ENCODE measurements at places on chromosomes 2 and 18.

GRCh38 chr2:224645722-224646121 is 60.6 kb upstream of the CUL3 start:
- DNase-seq: peak; percentile 57

DNA sequence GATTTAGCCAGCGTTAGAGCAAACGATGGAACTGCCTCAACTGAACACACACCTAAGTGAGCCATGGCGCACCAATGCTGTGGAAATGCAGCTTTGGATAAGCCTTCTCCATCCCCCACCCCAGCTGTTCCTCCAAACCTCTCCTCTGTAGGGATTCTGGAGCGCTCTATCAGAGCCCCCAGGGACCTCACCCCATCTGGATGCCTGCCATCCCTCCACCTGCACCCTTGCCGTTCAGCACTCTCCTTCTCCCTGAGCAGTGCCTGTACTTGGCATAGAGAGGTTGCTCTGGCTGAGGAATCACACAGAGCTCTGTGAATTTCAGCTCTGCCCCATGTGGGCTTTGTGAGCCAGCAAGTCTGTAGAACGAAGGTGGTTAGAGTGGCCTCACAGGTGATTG is 42.8 kb upstream of the INHBB start:
- DNase-seq: no peak

DNA sequence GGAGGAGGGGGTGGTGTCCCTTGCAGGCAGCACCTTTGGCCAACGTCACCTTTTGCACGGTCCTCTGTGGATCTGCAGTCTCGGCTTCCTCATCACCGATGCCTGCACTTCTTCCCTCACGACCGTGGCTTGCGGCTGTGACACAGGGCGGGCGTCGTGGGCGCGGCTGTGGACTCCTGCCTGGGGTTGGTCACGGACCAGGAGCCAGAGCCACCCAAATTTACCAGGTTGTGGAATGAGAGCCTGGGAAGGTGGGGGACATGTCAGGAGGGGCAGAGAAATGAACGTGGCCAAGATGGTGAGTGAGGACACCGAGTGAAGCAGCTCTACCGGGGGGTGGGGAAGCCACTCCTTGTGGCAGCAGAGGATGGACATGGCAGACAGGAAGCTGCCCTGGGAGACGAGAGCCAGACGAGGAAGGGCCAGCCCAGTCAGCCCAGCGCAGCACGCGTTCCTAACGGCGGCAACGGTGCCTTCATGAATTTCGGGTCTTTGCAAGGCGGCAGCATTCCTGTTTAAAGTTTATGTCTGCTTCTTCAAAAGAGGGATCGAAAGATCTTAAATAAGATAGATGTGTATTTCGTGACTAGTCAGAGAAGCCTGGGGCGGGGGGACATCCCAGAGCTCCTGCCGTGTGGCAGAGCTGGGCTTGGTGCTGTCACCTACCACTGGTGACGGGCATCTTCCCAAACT is 84.2 kb downstream of the LRRFIP1 start:
- no peak for DNase-seq

DNA sequence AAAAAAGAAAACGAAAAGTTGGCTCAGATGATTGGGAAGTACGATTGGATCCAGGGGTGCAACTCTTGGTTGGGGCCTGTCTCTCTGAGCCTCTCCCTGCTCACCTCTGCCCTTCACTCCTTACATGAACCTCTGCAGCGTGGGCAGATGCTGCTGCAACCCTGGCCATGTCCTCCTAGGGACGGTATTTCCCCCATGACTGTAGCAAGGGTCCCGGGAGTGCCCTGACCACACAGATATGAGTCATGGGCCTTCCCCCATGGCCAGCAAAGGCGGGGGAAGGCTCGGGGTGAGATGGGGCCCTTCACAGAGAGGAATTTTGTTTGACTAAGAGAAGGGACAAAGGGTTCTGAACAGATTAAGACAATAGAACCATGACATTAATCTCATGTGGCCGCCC is 129.0 kb downstream of the NCK2 start:
- no peak for DNase-seq

DNA sequence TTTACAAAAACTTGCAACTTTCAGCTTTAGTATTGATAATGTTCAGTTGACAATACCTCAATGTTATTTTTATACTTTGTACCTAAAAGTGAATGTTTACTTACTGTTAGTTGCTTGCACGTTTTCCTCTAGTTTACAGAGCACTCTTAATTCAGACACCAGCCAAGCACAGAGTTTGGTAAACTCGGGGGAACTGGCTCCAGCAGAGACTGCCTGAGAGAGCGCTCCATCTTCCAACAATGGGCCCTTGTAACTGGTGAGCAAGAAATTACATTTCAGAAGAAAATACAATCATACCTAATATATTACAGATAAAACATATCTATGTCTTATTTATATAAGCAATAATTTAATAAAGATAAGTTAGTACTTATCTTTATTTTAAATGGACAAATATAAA is 3.7 kb downstream of the FAM98A start:
- DNase-seq: no peak

- DNase-seq: no peak
Observed at GRCh38 chr2:149483004-149483605, 104.5 kb downstream of the MMADHC start.
